Activated CD4-positive, alpha-beta T cell treated with anti-CD3 and anti-CD28 coated beads, Interleukin-2, amount 50 U/mL, for 4 hours (primary cell): ENCODE measurements at places on chromosomes 2 and 18.

DNA sequence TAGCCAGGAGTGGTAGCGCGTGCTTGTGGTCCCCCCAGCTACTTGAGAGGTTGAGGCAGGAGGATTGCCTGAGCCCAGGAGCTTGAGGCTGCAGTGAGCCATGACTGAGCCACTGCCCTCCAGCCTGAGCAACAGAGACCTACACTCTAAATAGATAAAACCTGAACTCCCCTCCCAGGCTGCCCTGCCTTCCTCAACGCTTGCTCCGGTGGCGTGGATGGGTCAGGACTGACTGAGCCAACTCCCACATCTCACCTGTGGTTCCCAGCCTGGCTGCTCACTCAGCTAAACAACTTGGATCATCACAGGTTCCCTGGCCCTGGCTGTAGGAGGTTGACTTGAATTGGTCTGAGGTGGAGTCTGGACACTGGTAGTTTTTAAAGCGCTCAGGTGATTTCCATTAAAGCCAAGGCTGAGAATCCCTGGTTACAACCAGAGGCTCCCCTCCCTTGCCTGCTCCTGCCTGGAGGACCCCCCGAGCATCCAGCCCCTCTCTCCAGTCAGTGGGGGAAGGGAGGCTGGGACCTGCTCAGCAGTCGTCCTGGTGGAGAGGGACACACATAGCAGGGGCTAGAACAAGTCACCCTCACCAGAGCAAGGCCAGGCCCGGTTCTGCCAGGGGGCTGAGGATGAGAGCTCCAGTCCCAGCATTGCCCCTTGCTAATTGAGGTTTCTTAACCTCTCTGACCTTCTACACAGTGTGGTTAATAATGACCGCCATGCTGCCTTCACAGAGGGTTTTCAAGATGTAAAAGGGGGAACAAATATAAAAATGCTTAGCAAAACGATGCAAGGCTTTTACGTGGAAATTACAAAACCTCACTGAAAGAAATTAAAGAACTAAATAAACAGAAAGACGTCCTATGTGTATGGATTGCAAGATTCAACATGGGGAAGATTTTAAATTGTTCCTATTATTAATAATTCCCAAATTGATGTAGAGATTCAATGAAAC is 46.9 kb upstream of the TAF1B start:
- DNase-seq, result no peak

GRCh38 chr18:36314754-36315153 is 17.2 kb downstream of the FHOD3 start:
- no peak for DNase-seq

- DNase-seq, result no peak
These were observed 82.2 kb upstream of the DAPL1 start for GRCh38 chr2:158712791-158713522.

- no peak for DNase-seq
These were observed 70.6 kb downstream of the RPE start for GRCh38 chr2:210072922-210073509.

- peak; percentile 40 for DNase-seq
These were observed 17.6 kb upstream of the BOK start for GRCh38 chr2:241540771-241541561.

DNA sequence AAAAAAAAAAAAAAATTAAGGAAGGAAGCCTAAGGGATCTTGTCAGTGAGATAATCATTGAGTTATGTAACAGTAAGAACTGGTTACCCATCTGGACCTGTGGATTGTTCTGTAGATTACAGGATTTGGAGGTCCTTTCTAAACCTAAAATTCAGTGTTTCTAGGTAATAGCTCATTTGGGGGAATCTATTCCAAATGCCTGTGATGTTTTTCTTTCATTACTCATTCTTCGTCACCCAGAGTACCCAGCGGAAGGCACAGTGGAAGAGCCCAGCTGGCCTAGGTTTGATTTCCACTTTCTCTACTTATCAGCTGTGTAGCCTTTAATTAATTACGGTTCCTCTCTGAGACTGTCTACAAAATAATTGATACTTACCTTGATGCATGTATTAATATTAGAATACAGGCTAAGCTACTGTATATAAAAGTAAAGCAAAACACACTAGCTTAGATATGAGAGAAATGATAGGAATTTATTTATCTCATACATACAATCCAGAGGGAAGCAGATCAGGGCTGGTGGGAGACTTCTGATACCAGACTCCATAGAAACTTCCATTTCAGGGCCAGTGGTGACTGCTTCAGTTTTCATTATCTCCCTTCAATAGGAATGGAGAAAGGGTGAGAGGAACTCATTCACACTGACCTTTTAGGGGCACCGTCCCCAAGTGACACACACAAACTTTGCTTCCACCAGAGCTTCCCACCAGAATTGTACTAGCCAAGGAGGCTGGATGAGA is 115.8 kb upstream of the NOSTRIN start:
- DNase-seq, result no peak

GRCh38 chr18:35030277-35030989 is 10.8 kb upstream of the MAPRE2 start:
- DNase-seq, result no peak

DNA sequence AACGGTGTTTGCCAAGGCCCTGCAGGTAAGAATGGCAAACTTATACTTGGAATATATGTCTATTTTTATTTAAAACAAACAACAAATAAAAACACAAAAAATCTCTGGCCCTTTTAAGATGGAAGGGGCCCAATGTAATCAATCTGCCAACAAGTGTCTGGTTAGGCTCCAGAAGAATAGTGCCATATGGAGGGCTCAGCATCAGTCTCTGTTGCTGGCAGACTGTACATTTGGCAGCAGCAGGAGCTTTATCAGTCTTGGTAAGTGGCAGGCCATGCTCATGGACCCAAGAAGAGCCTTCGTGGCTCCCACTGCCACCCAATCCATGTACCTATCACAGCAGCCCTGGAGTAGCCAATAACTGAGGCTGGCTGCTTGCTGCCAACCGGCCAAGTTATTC is 101.1 kb downstream of the GALNT3 start:
- no peak for DNase-seq

- no peak for DNase-seq
These were observed 77.5 kb downstream of the GFPT1 start for GRCh38 chr2:69309351-69310110.

DNA sequence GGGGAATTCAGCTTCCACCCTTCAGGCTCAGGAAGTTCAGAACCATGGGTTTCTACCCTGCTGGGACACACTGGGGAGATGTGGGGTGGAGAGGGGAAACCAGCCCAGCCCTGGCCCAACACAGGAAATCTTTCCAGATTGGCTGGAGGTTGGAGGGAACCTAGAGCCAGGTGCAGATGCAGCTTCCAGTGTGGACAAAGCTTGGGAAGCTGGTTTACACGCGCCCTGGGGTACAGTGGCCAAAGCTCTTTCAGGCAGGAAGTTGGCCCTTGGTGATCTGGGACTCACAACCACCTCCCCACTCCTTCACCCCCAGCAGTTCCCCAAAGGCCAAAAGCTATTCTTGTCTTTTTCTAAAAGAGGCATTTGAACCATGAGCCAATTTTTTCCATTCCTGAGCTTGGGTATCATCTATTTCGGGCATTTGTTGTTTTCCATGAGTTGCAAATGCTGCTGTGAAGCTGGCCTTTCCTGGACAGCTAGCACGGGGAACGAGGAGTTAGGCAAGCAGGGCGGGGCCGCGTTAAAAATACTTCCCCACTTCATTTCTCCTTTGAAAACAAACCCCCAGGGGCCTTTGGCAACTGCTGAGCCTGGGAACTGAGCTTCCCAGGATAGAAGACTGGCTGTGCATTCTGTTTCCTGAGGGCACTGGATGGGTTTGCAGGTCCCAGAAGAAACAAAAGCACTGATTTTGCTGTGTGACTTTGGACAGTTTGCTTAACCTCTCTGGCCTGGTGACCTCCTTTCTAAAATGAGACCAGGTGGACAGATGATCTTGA is 3.1 kb upstream of the ARID5A start:
- DNase-seq, result no peak

DNA sequence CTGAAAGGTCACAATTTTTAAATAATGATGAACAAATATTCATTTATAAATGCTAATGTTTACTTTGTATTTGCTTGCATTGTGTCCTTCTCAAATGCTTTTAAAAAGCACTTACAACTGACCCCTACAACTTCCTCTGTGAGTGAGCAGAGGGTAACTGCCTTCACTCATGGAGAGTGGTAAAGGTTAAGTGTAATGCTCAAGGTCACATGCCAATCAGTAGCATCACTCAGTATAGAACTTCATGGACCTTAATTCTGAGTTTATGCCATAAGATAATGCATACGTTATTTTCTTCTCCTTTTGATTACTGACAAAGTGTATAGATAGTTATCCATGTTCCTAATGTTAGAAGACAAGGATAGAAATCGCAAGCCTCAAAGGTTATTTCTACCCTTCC is 91.8 kb upstream of the SERTAD2 start:
- no peak for DNase-seq

DNA sequence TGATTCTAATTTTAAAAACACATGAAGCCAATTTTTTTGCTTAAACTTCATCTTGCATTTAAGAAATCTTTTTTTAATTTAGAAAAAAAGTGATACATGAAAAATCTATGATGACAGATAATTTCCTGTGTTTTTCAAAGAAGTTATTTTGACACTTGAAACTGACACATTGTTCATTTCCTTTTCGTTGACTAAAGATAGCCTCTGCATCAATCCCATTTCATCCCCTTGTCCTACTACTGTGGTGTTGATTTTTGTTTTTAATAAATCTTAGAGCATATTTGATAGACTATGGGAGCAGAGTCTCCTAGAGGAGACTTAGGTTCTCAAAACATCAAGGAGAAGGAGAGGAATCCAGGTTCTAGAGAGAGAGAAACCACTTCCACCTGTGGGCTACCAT is 70.9 kb downstream of the ACVR1C start:
- DNase-seq, result no peak

DNA sequence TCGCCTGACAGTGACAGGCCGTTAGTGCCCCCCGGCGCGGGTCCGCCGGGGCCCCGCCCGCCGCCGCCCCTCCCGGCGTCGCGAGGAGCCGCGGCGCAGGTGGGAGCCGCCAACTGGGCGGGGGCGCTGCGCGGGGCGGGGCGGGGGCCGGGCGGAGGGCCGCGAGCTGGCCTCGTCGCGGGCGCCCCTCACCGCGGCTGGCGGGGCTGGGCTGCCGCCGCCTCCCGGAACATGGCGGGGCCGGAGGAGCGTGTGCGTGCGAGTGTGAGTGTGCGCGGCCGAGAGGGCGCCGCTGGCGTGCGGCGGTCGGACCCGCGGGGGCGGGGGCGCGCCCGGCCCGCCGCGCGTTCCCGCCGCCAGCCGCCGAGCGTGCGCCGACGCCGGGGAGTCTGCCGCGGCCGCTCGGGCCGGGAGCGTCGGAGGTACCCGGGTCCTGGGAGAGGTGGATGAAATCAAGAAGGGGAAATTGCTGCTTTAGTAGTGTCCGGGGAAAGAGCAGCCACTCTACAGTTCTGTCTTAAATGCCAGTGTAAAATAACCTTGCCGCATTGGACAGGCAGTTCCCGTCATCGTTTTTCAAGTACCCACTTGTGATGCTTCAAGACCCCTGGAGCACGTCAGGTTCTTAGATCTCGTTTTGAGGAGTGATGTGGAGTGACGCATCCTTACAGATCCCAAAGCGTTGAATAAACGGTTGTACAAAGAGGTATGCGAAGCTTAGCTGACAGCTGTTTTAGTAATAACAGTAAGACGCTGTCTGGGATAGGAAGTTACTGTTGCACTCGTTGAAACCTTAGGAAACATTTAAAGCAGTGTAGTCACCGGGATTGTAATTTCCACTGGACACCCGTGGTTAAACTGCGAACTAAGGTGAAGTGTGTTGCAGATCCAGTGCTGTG is 836 bp downstream of the ANKRD12 start:
- DNase-seq, result peak; percentile 52

DNA sequence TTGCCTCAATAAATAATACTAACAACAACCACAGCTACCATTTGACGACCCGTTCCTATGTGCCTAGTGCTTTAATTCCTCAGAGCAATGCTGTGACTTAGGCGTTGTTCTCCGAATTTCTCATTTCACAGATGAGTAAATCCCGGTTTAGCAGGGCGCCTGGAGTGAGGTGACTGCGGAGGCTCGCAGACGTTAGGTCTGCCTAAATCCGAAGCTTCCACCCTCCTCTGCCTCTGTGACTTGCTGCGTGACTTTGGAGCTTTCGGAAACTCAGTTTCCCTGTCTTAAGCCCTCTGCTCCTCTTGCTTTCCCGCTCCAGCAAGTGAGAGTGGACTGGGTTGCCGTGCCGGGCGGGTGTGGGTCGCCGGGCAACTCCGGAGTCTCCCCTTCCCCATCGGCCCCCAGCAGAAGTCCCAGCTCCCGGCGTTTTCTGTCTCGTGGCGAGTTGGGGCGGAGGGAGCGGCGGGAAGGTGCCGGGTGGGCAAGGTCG is 711 bp upstream of the ATOH8 start:
- DNase-seq, result no peak

DNA sequence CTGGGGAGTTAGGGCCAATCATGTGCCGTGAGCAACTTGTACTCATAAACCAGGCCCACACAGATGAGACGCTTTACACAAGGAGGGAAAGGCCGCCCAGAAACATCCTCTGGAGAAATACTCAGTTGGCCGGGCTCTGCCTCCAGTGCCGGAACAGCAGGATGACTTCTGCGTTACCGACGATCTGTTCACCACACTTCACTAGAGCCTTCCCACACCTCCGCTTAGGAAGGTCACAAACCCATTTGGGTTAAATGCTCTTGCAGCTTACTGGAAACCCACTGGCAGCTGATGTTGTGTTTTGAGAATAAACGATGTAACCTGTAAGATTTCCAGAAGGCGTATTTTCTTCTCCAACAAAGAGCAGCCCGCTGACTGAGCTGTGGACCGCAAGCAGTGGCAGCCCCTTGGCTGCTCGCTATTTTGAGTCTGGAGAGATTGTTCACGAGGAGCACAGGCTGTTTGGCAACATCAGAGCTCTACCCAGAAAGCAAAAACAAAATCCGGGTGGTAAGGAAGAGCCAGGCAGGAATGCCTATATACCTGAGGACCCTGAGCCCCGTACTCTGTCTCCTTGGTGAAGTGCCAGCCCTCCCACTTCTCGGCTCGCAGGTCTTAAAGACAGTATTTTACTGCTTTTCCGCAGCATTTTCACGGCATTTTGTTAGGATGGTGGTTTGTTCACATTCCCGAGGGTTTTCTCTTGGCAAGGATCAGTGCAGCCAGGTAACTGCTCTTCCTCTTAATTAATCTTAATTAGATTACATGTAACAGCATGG is 44.0 kb downstream of the COLEC12 start:
- no peak for DNase-seq

DNA sequence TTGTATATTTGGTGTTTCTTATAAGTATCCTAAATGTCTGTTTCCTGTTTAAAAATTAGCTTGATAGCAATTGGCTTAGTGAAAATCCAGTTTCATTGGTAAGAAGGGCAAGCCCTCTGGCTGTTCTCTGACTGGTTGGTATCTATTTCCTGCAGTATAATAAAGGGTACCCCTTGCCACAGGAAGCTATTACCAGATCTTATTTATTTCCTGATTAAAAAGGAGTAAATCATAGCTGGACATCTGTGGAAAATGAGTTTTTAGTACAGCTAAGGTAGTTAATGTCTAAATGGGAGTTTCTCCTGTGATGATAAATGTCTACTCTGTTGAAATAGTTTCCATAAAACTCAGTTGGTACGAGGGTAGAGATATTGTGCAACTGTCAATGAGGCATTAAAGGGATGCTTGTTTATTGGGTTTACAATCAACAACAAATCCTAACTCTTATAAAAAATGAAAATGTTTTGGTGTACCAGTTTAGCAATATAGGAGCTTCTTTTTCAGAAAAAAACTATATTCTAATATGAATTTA is 58.7 kb downstream of the FASTKD2 start:
- no peak for DNase-seq
